ENCODE measurements at places on chromosomes 5 and 9.

GRCh38 chr9:106626936-106627335 is 236.0 kb upstream of the ZNF462 start:
- no peak for DNase-seq

DNA sequence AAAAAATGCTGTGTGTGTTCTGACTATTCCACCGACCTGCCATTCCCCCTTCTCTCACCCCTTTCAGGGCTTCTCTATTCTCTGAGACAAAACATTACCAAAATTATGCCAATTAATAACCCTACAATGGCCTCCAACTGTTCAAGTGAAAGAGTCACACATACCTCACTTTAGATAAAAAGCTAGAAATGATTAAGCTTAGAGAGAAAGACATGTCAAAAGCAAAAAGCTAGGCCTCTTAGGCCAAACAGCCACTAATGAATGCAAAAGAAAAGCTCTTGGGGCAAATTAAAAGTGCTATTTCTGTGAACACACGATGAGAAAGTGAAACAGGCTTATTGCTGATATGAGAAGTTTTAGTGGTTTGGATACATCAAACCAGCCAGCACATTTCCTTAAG is 279.6 kb upstream of the GRAMD2B start:
- DNase-seq, result no peak

DNA sequence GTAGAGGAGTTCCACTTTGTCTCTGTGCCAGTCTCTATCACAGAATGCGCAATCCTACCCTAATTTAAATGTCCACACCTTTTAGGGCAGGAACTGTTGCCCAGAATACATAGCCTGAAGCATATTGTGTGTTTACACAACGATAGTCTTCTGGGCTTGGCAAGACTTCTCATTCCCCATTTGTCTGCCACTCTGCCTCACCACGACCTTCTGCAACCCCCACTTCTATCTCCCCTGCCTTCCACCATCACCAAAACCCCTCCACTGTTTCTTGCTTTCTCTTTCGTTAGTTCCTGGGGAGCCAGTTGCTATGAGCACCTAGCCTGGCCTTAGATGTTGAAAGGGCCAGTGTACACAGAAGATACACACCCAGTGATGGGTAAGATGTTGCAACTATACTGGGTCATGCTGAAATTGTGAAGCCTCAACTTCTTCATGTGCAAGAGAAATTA is 883 bp upstream of the RNF145 start:
- DNase-seq, result no peak

- no peak for DNase-seq
Observed at GRCh38 chr5:148996270-148996669, 66.6 kb downstream of the SH3TC2 start.

DNA sequence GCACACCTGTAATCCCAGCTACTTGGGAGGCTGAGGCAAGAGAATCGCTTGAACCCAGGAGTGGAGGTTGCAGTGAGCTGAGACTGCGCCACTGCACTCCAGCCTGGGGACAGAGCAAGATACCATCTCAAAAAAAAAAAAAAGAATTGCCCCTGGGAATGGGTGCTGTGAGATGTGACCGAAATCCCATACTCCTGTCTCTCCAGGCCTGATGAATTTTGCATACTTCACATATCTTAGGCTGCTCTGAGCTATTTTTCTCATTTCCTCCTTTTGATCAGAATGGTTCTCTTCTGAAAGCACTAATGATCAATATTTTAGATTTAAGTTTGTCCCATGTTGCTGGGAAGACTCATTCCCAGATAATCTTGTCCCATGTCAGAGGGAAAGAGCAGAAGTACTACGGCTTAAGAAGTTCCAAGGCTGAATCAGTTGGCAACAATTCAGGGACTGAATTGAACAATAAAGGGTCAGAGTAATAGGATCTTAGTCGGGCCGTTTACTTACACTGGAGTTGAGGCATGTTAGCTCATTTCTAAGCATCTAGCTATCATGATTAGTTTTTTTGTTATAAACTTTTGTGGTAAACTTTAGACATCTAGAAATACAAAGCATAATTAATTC is 44.2 kb upstream of the TENT2 start:
- no peak for DNase-seq

DNA sequence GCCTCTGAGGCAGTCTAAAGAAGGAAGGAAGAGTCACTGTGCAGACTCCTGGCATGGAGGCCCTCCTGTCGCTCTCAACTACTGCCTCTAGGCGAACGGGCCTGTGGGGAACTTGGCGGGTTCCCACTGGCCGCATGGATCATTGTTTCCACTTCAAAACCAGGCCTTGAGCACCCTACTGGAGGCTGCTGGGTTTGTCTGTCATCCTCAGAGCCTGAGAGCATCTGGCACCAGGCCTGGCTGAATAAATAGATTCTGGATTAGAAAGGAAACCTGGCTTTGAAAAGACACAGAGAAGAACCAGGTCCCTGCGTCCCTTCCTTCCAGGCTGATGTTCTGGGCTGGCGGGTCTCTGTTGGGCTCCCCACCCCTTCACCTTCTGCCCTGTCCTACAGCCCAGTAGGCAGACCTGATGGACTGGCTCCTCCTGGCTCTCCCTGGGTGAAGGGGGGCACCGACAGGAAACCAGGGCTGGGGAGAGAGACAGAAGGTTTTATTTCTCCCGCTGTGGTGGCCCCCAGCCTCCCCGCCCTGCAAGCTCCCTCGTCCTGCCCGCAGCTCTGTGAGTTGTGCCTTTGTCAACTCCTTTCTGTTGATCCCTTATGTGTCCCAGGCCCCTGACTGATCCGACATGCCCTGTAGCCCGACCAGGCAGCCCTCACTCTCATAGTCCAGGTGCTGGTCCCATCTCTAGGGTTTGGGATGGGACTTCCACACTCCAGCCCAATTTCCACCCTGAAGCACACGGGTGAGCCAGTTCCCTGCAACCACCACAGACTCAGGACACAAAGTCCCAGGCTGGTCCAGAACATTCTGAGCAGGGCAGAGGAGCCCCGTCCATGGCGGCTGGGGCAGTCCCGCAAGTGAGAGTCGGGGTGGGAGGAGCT is 50.1 kb downstream of the ADAMTS2 start:
- DNase-seq, result no peak

GRCh38 chr9:123174887-123175518 is 93.4 kb downstream of the STRBP start:
- peak; percentile 74 for DNase-seq

GRCh38 chr9:124329206-124329792 is 71.5 kb downstream of the NEK6 start:
- no peak for DNase-seq

GRCh38 chr5:67303356-67303755 is 106.8 kb upstream of the CD180 start:
- DNase-seq, result no peak

GRCh38 chr5:91170266-91170665 is 212.9 kb downstream of the ARRDC3 start:
- DNase-seq, result no peak

DNA sequence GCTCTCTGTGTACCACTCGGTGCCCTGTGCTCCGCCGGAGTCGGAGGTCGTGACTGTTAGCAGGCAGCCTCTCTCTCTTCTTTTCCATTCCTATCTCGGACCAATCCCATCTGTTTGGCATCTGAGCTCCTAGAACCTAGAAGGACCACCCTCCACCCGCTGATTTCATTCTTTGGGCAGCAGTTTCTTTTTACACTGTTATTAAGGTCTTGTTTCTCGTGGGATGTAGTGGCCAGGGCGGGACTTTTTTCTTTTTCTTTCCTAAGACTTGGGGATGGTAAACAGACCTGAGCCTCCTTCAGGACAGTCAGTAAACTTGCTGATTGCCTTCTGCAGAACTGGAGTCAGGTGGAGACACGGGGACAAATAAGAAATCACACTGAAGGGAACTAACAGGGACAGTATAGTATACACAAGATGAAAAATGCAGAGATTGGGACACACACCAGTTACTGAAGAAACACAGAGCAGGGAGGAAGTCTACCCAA is 500 bp downstream of the URM1 start:
- DNase-seq, result no peak

GRCh38 chr9:130266236-130267098 is 907 bp downstream of the HMCN2 start:
- DNase-seq, result no peak

DNA sequence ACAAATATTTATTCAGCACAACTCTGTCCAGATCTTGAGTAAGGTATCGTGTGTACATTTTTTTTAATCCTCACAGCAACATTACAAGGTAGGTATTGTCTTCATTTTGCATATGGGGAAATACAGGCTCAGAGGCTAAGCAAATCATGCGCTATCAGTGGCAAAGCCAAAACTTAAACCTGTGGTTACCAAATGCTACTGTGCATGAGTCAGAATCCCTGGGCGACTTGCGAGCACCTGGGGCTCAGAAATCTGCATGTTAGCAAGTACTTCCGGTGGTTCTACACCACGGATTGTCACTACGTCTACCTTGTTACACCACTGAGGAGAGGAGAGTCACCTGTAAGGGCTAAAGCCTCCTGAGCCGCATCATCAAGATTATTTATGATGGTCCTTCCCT is 21.3 kb downstream of the C5orf58 start:
- no peak for DNase-seq

DNA sequence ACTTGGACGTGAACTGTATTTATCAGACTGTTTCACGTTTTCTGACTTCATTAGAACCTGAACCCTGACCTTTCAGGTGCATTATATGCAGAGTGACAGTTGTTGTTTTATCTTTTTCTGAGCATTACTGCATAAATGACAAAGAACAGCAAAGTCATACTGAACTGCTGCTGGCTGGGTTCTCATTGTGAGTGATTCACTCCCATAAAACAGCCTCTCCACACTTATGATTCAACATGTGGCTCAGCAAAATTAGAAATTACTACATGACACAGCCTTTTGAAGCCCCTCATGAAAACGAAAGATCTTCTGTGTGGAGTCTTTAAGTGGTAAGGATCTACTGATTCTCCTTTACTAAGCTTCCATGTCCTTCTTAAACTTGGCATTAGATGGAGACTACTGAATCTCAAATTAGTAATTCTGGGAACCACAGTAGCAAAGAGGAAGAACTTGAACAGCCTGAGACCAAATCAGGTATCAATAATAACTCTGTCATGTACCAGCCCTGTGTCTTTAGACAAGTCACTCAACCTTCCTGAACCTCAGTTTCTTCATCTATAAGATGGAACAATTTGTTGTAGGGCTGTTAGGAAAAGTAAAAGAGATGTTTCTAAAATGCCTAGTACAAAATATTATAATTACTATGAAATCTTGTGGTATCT is 172.3 kb upstream of the GNA14 start:
- DNase-seq, result no peak

DNA sequence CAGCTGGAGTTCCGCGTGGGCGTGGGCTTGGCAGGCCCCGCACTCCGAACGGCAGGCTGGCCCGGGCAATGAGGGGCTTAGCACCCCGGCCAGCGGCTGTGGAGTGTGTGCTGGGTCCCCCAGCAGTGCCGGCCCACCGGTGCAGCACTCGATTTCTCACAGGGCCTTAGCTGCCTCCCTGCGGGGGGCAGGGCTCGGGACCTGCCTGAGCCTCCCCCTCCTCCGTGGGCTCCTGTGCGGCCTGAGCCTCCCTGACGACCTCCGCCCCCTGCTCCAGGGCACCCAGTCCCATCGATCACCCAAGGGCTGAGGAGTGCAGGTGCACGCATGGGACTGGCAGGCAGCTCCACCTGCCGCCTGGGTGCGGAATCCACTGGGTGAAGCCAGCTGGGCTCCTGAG is 191.8 kb downstream of the CYLC2 start:
- no peak for DNase-seq

- DNase-seq, result no peak
Observed at GRCh38 chr9:137390553-137391410, 32.2 kb downstream of the EXD3 start.

GRCh38 chr5:135566422-135567400 is 12.1 kb downstream of the CXCL14 start:
- DNase-seq, result no peak

DNA sequence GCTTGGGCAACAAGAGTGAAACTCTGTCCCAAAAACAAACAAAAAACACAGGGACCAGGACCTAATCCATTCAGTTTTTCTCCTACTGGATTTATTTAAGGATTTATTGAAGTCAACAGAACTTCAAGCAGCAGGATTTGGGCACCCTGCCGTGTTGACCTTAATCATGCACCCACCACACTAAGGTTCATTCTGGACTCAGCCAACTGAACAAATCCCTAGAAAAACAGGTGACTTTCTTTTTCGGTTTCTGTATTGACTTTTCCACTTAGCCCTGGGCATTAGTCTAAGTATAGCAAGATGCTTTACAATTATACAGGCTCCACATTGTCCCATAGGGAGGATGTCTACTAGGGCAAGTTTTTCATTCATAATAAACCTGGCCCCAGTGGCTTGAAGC is 30.0 kb downstream of the ZNF131 start:
- no peak for DNase-seq

GRCh38 chr5:72209147-72210115 is 102.2 kb downstream of the MAP1B start:
- DNase-seq, result no peak

DNA sequence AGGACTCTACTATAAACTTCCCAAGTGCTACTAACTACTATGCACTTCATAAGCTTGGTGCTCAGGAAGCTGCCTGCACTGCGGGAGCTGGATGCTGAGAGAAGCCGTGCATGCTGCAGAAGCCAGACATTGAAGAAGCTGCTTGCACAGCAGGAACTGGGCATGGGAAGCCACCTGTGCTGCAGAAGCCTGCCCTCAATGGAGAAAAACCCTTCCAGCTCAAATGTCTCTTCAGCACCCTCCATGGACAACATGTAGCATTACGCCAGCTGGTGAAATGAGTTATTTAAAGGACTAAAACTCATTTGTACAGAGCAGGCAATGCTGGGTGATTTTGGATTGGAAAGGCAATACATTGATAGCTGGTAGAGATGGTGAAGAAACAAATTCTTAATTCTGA is 247.2 kb downstream of the KIF4B start:
- DNase-seq, result no peak

DNA sequence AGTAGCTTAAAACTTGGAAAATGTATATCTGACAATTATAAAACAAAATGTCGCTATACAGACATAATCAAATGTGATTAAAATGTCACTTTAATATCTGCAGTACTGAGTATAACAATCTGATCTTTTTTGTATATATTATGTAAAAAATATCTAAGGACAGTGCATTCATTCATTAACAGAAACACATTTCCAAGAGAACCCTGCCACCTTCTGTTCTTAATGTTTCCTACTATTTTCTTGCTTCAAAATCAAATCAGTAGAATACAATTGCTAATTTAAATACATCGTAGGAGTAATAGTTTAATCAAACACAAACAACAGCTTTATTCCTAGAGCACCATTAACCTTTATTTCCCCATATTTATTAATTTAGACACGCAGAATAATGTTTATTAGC is 142.6 kb upstream of the ST8SIA4 start:
- DNase-seq, result no peak

DNA sequence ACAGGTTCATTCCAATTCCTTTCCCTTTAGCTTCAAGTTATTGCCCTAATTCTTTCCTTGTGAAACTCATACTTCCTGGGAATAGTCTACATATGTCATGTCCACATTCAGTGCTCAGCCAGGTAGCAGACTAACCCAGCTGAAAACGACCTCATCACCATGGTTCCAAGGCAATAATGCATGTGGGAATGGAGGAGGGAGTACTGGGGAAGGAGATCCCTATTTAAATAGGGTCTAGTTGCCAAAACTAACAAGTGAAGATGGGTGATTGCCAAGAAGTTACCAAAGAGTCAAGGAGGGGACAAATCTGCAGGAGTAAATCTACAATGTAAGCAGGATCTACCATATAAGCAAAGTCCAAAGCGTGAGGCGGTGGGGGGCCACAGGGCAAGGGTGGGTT is 47.3 kb upstream of the MCTP1 start:
- DNase-seq, result no peak

- DNase-seq, result no peak
Observed at GRCh38 chr9:86183229-86184137, 76.0 kb downstream of the C9orf153 start.

- no peak for DNase-seq
Observed at GRCh38 chr9:91677331-91677730, 253.7 kb upstream of the NFIL3 start.
